ENCODE measurements at places on chromosomes 13 and 19.

- no peak for DNase-seq
Measured at GRCh38 chr19:16185768-16186123, 536 bp downstream of the FAM32A start.

DNA sequence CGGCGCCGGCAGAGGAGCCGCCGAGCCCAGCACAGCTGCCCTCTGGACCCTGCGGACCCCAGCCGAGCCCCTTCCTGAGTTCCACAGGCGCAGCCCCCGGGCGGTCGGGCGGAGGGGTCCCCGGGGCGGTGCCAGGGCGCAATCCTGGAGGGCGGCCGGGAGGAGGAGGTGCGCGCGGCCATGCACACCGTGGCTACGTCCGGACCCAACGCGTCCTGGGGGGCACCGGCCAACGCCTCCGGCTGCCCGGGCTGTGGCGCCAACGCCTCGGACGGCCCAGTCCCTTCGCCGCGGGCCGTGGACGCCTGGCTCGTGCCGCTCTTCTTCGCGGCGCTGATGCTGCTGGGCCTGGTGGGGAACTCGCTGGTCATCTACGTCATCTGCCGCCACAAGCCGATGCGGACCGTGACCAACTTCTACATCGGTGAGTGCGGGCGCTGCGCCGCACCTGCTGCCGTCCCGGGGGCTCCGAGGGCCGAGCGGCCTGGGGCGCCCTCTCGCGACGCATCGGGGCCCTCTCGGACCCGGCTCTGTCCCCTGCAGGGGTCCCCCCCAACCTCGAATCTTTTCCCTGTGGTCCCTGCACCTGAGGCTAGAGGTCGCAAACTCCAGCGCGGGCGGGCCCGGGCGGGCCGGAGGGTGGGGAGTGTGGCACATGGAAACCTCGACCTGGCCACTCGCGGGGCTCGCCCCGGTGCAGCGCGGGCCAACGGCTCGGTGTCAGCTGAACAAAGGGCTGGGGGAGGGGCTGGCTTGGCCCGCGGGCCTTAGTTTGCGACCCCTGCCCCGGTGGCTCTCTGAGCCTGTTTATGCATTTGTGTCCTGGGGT, at the start of gene KISS1R:
KISS1R (plus strand) TSS at position 11 of the 829 bp plus-strand sequence; CDS start at position 181, 170 bp downstream.
- DNase-seq: no peak

DNA sequence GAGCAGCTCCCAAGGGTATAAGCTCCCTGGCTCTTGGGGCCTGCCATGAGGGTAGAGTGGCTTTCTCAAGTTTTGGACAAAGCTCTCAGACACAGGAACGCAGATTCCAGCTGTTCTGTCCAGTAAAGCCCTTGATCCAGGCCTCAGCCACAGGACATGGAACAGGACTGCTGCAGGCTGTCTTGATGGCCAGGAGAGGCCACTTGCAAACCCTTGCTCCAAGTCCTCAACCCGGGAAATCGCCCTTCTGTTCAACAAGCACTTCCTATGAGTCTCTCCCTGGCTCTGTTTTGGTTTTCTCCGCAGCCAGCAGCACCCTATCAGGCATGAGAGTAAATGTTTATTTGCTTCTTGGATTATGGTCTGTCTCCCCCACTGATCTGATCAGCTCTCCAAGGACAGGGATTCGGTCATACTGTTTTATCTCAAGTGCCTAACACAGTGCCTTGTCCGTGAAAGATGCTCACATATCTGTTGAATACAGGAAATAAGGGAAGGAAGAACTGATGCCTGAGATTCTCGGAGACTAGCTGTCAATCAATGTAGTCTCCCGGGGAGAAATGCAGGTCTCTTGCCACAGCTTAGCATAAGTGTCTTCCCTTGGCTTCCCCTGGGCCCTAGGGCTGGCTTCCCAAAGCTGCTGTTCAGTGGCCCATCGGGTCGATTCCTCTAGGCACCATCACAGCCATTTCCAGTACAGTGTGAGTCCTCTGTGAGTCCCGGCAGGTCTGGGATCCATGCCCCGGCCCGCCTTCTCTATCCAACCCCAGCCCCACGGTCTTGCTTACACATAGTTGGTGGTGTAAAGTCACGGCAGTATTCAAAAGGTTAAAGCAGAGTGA, 90.8 kb downstream of the TSHZ3 start:
- no peak for DNase-seq

DNA sequence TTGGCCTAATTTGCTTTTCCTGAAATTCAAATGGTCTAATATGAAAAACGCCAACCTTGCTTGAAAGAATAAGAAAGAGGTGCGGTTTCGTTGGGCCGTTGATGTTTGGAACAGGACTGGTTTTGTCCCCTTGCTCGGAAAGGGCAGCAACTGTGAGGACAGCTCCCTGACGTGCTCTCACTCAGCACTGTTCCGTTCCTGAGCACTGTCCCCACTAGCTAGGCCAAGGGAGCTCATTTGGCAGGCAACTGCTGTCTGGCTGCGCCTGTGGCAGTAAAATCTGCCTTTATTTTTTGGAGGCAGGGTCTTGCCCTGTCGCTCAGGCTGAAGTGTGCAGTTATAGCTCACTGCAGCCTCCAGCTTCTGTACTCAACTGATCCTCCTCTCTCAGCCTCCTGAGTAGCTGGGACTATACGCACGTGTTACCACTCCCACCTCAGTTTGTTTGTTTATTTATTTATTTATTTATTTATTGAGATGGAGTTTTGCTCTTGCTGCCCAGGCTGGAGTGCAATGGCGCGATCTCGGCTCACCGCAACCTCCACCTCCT, 4.5 kb downstream of the LDLR start:
- no peak for DNase-seq

DNA sequence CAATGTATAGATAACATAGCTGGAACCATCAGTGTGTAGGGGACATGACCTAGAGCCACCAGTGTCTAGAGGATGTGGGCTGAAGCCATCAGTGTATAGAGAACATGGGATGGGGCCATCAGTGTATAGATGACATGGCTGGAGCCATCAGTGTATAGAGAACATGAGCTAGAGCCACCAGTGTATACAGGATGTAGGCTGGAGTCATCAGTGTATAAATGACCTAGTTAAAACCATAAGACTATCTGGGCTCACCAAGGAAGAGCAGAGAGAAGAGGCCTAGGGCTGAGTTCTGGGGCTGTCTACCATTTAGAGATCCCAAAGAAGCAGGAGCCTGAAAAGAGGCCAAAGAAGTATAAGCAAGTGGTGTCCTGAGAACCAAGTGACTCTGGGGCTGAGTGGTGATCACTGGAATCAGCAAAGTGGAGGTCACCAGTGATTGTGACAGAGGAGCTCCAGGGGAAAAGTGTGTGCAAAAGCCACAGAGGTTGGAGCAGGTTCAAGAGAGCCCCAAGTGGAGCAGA, 41.0 kb downstream of the RFX2 start:
- DNase-seq: no peak
